Trophoblast cell (in vitro differentiated cells and primary cell): ENCODE measurements at places on chromosomes 12 and 14.

GRCh38 chr12:92516277-92516600 lies 186.6 kb upstream of the PLEKHG7 start:
- DNase-seq = no peak

GRCh38 chr14:72754949-72755348 lies 139.0 kb downstream of the DPF3 start:
- no peak for DNase-seq

GRCh38 chr14:69921052-69921451 lies 41.8 kb downstream of the SMOC1 start:
- DNase-seq = no peak

- DNase-seq = no peak
Measured at GRCh38 chr12:15931590-15932053, 20.5 kb downstream of the DERA start.

- no peak for DNase-seq
Measured at GRCh38 chr12:75979181-75979580, 52.4 kb downstream of the PHLDA1 start.

DNA sequence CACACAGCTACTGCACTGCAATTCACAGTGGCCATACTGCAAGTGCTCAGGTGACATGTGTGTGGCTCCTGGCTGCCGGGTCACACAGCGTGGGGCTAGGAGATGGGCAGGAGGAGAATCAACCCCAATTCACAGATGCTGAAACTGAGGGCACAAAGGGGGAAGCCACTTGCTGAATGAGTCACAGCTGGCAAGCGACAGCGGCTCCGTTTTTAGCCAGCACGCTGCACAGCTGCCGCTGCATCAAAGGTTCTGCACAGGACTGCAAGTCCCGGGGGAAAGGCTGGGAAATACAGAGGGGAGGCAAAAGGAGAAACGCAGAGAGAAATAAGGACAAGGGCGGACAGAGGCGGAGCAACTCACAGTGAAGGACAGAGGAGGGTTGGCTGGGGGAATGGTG lies 57.9 kb downstream of the KDM2B start:
- no peak for DNase-seq

DNA sequence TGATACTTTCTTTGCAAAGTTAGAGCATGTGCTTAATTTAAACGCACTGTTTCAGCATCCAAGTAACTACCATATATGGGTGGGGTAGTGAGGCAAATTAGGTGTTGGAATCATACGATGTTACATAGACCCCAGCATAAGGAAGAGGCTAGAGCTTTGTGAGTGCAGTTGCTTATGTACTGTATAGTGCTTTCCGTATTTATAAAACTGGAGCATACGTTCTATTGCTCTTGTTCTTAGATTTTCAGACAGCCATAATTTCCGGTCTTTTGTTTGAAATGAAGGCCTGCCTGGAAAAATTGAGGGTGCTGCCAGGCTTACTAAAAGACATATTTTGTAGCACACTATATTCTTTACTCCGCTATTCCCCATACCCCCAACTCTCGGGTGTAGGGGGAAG lies 335.7 kb downstream of the FOXG1 start:
- no peak for DNase-seq

- no peak for DNase-seq
Measured at GRCh38 chr14:32470161-32470715, 141.1 kb downstream of the AKAP6 start.

DNA sequence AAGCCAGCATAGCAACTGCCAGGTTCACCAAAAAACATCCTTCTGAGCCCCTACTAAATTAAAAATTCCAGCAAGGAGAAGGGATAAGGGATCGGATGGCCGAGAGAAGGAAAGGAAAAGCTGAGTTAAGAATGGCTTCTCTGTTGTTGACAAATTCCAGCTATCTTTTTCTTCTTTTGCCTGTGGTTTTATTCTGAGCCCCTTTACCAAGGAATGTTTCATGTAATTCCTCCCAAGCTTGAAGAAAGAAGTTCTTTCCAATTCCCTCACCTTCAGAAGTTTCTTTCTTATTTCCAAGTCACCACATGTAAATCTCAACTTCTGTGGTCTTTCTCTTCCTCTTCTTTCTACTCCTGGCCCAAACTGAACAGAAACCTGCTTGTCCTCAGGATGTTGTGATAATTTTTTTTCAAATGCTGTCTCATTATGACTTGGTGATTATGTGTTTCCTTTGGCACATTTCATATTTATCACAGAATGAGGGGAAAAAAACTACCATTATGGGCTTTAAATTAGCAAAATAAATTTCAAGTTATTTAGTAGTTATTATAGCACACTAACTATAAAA lies 40.0 kb downstream of the FGD6 start:
- no peak for DNase-seq

DNA sequence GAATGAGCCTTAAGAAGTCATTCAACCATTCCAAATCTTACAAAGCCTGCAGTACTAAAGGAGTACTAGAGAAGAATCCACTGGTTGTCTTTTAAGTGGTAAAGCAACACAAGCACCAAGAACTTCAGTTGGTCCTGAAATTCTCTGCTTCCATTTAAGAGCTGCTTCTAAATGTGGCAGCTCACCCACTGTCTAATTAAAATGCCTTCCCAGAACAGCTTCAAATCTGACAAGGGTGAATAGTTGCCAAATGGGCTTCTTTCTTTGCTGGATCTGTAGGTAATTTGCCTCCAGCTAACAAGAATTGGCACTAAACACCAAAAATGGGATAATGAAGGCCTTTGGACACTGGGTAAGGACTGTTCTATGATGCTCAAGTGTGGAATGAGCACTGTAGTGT lies 72.2 kb upstream of the NAP1L1 start:
- no peak for DNase-seq

DNA sequence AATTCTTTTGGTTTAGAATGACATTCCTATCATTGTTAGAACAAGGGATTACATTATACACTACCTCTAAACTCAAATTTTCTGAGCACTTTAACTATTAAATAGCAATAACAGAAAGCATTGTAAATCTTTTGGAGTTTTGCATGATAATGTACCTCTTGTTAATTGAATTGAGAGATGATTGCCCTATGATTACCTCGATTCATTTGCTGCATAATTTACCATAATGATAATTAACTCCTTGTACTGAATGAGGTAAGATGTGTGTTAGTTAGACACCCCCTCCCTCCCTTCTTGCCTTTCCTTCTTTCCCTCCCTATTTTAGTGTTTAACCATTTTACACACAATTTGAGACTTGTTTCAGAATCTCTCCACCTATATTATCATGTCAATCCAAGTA lies 469.2 kb downstream of the DIO2 start:
- DNase-seq = no peak

DNA sequence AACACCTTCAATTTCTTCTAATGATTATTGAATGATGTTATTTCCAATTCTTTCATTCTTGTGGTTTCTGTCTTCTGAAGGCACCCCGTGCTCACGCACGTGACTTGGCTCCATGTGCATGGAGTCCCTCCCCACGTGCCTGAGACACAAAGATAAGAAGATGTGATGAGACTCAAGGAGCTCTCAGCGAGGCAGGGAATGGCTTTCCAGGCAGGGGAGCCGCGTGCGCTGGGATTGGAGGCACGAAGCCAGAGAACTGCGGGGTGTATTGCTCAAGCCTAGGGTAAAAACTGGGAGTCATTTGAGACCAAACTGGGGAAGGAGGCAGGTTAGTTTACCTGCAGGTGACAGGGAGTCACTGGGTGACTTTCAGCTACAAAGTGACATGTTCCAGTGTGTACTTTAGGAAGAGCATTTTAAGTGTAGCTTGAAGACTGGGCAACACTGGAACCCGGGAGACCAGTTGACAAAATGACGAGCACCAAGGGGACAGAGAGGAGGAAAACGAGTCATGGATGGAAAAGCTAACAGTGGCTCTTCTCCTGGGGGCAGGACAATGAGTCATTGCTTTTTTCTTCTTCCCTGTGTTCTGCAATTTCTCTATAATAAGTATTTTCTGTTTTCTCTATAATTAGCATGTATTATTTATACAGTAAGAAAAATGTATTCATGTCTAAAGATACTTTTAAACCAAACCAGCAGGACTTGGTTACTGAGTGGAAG lies 311.7 kb upstream of the FKBP4 start:
- DNase-seq = no peak

- no peak for DNase-seq
Measured at GRCh38 chr12:66942741-66943465, 264.0 kb upstream of the GRIP1 start.

- DNase-seq = no peak
Measured at GRCh38 chr12:48029491-48030172, 25.4 kb upstream of the COL2A1 start.

- no peak for DNase-seq
Measured at GRCh38 chr14:61677479-61677878, 17.8 kb upstream of the HIF1A start.

- no peak for DNase-seq
Measured at GRCh38 chr12:111408116-111408440, 2.4 kb downstream of the SH2B3 start.

DNA sequence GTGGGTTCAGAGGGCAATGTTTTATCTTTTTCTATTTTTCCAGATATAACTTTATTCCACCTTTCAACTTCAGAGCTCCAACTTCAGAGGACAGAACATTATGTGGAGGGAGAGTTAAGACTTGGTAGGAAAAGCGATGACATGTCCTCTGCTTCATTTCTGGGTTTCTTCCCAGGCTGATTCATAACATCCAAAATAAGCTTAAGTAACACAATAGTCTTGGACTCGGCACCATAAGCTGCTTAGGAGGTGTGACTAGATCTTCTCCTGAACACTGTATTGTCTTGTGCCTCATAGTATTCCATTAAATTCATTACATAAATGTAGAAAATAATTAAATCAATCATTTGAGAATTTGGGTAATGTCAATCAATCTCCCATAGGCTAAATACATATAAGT lies 95.5 kb upstream of the PDE3A start:
- DNase-seq = no peak

DNA sequence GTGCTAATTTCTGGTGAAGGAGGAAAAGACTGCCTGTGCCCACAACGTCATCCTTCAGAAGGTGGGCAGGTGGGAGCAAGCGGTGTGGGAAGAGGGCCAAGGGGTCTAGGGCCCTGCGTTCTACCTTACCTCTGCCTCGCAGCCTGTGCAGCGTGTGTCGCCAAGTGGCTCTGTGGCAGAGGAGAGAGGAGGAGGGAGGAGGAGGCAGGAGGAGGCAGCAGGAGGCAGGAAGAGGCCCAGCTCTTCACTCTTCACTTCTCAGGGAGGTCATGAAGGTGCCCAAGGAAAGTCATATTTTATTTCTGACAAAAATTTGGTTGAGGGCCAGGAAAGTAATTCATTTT lies 177.9 kb downstream of the MYRFL start:
- no peak for DNase-seq

DNA sequence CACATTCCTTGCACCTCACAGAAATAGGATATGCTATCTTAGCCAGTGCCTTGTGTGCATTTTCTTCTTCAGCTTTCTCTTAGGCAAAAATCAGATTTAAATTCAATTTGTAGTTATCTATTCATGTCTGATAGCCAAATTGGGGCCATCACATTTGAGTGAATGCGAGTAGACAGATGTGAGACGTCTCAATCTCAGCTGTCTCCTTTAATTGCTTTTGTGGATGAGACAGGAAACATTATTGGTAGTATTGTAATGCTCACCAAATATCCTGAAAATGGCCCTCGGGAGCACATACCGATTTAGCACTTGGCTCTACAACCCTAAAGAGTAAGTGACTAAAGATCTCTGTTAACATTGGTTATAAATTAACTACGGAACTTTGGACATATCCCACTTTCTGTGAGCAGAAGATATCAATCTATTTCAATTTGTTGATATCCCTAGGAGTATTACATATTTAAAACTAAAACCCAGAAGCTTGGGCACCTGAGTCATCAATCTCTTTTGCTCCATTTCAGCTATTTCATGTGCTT lies 1012.5 kb upstream of the TMEM132C start:
- DNase-seq = no peak

DNA sequence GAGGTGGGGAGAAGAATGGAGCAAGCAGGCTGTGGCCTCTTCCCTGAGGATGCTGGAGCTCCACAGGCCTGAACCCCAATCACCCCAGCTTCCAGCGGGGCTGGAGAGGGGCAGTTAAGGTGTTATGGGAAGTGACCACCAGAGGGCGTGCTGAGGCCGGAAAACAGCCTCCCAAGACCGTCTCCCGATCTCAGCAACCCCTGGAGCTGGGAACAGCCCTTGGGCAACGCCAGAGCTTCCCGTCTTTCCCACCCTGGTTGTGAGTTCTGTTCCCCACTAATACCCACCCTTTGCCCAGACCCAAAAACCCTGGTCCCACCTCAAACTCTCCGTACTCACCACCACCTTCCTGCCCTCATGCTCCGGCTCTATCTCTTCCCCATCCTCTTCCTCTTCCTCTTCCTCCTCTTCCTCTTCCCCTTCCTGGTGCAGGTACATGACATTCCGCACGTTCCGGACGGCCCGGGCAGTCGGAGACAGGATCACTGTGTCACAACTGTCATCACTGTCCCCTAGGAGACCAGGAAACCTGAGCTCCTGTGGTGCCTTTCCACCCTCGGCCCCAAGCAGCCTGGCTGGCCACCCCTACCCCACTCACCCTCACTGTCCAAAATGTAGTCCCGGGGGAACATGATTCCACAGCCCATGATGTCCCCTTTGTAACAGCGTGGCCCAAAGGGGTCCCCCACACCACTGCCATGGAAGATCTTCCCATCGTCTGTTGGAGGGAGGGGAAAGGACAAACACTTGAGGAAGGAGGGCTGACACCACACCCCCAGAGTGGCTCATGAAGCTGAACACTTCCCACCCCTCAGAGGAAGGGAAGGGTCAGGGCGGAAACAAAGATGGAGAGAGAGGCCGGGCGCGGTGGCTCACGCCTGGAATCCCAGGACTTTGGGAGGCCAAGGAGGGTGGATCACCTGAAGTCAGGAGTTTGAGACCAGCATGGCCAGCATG lies 12.9 kb downstream of the SPRYD3 start:
- peak; percentile 83 for DNase-seq

DNA sequence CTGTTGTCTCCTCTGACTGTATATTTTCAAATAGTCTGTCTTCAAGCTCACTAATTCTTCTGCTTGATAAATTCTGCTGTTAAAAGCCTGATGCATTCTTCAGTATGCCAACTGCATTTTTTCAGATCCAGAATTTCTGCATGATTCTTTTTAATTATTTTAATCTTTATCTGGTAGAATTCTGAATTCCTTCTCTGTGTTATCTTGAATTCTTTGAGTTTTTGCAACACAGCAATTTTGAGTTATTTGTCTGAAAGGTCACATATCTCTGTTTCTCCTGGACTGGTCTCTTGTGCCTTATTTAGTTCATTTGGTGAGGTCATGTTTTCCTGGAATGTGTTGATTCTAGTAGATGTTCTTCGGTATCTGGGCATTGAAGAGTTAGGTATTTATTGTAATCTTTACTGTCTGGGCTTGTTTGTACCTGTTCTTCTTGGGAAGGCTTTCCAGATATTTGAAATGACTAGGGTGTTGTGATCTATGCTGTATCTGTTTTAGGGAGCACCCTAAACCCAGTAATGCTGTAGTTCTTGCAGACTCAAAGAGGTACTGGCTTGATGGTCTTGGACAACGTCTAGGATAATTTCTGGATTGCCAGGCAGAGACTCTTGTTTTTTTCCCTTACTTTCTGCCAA lies 193.8 kb upstream of the NPAS3 start:
- DNase-seq = no peak

GRCh38 chr14:99461411-99462085 lies 19.1 kb downstream of the SETD3 start:
- no peak for DNase-seq

GRCh38 chr12:24899503-24900075 lies 49.3 kb downstream of the BCAT1 start:
- DNase-seq = no peak
